ENCODE measurements at places on chromosomes 7 and 10. TPM values are rescaled to one million over a fixed set of nuclear protein-coding genes. Genes with fewer than 3 reads are reported as not detected.

DNA sequence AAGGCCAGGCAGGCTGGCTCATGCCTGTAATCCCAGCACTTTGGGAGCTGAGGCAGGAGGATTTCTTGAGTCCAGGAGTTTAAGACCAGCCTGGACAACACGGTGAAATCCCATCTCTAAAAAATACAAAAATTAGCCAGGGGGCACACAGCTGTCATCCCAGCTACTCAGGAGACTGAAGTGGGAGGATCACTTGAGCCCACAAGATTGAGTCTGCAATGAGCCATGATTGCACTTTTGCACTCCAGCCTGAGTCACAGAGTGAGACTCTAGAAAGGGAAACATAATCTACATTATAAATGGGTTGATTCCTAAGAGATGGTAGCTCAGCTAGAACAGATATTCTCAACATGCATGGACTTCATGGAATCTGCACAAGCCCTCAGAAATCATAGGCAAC, 6.3 kb upstream of the LIPF start:
- DNase-seq = peak; percentile 80
- no peaks in the 10 kb centered on the region for H3K27me3 ChIP-seq
- H3K4me1 ChIP-seq = peaks cover 5% of the 10 kb centered on the region
- no peak overlapping the region for H3K27ac ChIP-seq
- no peaks in the 10 kb centered on the region for H3K36me3 ChIP-seq

DNA sequence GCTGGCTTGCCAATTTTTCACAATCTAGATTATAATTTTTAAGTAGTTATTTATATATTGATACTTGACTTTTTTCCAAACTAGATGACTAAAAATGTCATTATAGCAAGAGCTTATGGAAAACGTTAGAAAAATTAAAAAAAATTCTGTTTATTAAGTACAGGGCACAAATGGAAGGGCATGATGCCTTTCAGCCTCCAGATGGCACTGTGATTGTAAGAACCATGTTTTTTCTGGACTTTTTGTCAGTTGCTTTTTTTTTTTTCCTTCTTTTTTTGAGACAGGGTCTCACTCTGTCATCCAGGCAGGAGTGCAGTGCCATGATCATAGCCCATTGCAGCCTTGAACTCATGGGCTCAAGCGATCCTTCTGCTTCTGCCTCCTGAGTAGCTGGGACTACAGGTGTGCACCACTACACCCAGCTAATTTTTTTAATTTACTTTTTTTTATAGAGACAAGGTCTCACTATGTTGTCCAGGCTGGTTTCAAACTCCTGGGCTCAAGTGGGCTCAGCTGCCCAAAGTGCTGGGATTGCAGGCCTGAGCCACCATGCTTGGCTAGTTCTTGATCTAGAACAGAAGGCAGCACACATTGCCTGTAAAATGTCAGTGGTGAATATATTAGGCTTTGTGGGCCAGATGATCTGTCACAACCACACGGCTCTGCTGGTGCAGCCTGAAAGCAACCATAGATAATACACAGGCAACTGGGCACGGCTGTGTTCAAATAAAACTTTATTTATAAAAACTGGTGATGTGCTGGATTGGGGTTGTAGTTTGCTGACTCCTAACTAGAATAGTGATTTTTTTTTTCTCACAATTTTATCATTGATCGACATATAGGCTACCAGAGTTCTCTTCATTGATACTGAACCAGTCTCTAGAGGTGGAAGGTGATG, 27.4 kb downstream of the UCMA start:
- H3K27me3 ChIP-seq = no peaks in the 10 kb centered on the region
- H3K4me3 ChIP-seq = no peak overlapping the region
- DNase-seq = peak; percentile 61
- H3K4me1 ChIP-seq = no peaks in the 10 kb centered on the region
- peaks cover 2% of the 10 kb centered on the region for H3K36me3 ChIP-seq

DNA sequence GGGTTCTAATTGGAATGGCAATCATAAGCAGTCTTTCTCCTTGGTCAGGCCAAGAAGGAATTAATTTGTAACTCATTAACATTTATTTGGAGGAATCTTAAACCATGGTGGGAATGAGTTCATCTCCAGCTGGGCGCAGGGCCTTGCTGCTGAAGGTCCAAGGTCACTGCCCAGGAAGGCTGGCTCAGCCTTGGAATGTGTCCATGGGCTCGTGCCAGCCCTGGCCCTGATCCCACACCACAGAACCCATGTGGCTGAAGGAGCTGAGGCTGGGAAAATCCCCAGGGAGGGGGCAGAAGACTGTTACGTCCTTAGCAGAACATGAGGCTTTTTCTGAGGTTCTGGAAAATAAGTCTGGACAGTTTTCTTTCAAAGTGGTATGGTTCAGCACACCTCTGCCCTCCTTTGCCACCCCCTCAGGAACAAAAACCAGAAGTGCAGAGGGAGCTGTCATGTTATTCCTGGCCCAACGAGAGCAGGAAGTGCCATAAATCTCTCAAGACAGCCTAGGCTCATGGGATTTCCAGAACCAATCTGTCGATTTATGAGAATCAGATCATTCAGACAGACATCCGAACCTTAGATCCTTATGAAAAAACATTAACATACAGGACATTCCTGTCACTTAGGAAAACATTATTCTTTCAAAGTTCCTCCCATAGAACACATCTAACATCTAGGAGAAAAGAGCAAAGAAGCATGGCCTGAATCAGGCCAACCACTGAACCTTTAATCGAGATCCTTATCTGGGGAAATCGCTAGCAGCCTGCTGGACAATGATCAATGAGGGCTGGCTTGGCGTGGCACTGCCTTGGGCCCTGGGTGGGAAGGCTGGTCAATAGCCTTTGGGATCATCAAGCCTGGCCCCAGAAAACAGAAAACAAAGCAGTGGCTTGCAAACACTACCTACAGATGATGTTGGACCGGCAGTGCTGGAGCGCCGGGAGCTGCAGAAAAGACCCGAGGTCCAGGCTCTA, 134.3 kb downstream of the TAX1BP1 start:
- no peak overlapping the region for H3K27ac ChIP-seq
- H3K4me3 ChIP-seq = no peak overlapping the region
- no peaks in the 10 kb centered on the region for H3K27me3 ChIP-seq
- peak; percentile 19 for DNase-seq

DNA sequence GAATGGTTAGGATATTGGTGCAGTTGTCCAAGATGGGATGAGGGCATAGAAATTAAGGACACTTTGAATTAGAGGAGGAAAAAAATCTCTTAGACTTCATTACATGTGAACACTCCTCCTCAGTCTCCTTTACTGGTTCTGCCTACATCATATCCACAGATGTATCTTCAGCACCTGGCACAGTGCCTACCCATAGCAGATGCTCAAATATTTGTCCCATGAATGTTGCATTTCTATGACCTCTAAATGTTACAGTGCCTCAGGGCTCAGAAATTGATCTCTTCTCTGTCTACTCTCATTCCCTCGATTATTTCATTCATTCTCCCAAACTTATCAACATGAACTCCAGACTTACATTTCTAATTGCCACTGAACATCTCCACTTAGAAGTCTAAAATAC, 17.1 kb downstream of the CNNM1 start:
- no peaks in the 10 kb centered on the region for H3K4me1 ChIP-seq
- H3K4me3 ChIP-seq = no peak overlapping the region
- H3K36me3 ChIP-seq = no peaks in the 10 kb centered on the region
- H3K27me3 ChIP-seq = no peaks in the 10 kb centered on the region
- DNase-seq = peak; percentile 76

DNA sequence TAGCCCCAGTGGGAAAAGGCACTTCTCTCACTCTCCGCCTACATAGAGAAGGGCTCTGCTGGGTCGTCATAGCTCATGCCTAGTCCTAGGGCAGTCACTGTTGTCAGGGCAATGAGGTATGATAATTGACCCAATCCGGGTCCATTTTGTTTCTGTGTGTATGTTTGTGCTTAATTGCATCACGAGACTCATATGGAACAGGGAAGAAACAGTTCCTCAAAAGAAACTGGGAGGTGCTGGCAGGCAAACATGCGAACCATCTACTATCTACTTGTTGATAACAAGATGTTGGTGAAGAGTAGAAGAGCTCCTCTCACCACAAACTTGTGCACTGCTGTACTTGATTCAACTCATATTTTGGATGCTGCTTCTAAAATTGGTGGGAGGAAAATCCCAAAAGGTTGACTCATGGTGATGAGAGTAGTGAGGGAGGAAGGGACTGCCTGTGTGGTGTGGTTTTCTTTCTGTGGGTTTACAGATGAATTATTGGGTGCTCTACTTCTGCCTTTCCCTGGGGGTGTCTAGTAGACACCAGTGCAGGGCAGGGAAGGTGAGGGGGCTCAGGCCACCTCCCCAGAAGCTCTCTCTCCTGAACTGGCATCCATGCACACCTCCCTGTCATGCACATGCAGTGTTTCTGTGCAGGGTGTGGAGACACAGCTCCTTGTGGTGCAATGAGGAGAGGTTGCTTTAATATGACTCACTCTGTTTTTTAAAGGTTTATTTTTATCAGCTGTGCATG, 29.4 kb downstream of the LSMEM1 start:
- no peak overlapping the region for H3K27ac ChIP-seq
- no peaks in the 10 kb centered on the region for H3K36me3 ChIP-seq
- peaks cover 10% of the 10 kb centered on the region for H3K27me3 ChIP-seq
- H3K4me1 ChIP-seq = peaks cover 8% of the 10 kb centered on the region
- H3K4me3 ChIP-seq = no peak overlapping the region
- peak; percentile 80 for DNase-seq

DNA sequence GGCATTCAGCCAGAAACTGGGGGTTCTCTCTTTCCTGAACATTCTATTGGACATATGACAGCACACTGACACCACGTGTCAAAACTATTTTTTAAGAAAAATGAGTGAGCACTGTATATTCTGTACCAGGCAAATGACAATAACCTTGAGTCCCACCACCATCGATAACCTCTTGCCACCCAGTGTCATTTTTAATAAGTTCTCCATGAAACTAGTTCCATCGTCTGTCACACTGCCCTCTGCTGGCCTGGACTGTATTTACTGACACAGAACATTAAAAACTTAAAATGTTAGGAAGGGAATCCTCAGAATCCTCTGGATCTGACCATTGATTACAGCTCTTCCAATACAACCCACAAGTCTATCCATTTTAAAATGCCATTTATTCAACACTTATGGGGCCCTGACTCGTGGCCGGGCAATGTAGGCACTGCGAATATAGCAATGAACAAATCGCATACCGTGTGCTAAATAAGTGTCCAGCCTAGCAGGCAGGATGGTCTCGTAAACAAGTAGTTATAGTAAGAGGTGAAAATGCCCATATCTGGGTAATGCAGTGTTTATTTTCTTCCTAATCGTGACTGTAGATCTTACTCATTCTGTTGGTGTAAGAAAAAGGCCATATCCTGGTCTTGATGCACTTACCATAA, 35.9 kb upstream of the CACNB2 start:
- no peaks in the 10 kb centered on the region for H3K36me3 ChIP-seq
- H3K4me3 ChIP-seq = no peak overlapping the region
- H3K4me1 ChIP-seq = no peaks in the 10 kb centered on the region
- H3K27ac ChIP-seq = no peak overlapping the region
- peak; percentile 43 for DNase-seq
- peaks cover 32% of the 10 kb centered on the region for H3K27me3 ChIP-seq

Gene WDFY4
- polyA plus RNA-seq = not detected

Gene ANKRD30A
- polyA plus RNA-seq = not detected

Gene NKX2-3
- polyA plus RNA-seq = not detected

Gene MRLN
- not detected for polyA plus RNA-seq

All from IMR-90 (cell line).